Stimulated activated CD8-positive, alpha-beta memory T cell treated with anti-CD3 and anti-CD28 coated beads, Interleukin-7, amount 100 ng/mL, for 1 hour (primary cell): ENCODE measurements at places on chromosomes 2 and 18.

DNA sequence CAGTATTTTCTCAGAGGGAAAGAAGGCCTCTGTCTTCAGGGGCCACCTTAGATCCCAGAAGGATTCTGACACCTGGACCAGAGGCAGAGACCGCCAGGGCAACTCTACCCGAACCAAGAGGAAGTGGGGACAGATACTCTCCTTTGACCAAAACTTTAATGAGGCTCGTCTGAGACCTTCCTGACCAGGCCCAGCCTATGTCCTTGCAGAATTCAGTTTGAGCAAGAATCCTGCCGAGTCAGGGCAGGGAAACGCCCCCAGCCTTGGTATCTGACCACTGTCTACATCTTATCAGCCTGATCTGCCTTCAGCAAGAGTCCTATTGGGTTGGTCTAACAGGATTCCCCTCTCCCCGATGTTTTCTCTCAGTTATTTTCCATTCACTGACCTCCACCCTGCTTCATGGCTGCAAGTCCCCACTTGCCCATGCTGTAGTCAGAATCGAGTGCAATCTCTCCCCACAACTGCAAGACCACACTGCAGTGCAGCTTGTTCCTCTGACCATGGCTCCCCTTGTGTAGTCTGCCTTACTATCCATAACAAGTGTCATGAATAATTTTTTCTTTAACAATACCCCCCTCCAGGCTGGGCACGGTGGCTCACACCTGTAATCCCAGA, 95.0 kb downstream of the MSH2 start:
- no peak for DNase-seq

GRCh38 chr2:26491563-26492167, 13.7 kb upstream of the OTOF start:
- DNase-seq, result no peak

GRCh38 chr2:181446985-181447384, 10.2 kb upstream of the ITGA4 start:
- DNase-seq, result no peak

GRCh38 chr2:167943897-167944296, 303.5 kb downstream of the STK39 start:
- DNase-seq, result no peak

DNA sequence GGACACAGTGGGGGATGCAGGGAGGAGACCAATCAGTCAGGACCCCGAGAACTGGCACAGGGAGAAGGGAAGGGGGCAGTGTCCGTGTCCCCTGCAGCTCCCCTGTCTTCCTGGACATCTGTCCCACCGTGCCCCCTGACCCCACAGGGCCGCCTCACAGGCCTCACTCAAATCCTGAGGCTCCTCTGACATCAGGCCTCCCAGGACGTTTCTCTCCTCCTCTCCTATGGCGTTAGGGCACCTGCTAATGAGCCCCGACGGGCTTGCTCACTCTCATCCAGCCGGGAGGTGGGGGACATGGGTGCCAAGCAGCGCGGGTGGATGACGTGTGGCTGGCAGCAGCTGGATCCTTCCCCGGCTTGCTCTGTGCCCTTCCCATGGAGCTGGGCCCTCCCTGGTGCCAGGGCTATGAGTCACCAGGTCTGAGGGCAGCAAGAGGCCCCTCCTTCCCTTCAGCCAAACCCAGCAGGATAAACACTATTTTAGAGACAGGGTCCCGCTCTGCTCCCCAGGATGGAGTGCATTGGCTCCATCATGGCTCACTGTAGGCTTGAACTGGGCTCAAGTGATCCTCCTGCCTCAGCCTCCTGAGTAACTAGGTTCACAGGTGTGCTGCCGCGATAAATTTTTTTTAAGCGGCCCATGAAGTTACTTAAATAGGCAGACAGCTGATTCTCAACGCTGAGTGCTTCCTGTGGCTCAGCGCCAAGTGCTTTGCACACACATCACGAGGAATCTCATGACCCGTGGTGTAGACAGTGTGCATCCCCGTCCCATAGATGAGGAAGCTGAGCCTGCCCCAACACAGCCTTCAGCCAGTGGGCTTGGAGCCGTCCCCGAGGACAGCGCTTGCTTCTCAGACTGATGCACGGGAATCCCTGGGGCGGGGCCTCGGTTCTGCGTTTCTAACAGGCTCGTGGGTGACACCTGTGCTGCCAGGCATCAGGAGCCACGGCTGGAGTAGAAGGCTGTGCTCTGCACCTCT, 64.5 kb upstream of the HDAC4 start:
- DNase-seq, result no peak

DNA sequence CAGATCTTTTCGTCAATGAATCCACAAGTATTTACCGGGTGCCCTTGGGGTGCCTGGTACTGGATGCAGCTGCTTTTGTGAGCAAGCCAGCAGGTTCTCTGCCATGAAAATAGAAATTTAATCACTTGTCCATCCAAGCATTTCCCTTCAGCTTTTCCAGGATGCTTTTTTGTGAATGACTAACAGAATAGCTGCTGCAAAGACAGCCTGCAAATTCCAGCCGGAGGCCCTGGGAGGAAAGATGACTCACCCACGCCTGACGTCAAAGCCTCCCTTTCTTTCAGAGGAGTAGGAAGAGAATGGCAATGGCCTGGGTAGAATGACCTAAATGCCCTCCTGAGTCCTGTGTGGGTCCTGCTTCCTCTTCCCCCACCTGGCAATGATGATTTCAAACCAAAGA, 111.9 kb downstream of the AP1S3 start:
- DNase-seq, result no peak

GRCh38 chr2:231627384-231628120, 34.9 kb downstream of the TEX44 start:
- no peak for DNase-seq
